Central memory CD8-positive, alpha-beta T cell (primary cell): ENCODE measurements at places on chromosomes 1 and 21.
A peak's percentile ranks its signal among the peaks of the same experiment; 100 is the strongest.

- H3K4me1 ChIP-seq = no peaks in the 10 kb centered on the region
- H3K4me3 ChIP-seq = no peak overlapping the region
- no peaks in the 10 kb centered on the region for H3K36me3 ChIP-seq
- no peak overlapping the region for H3K27ac ChIP-seq
- H3K27me3 ChIP-seq = peaks cover 26% of the 10 kb centered on the region
Observed at GRCh38 chr1:223031733-223032601, 111.1 kb downstream of the TLR5 start.

- no peak overlapping the region for H3K4me3 ChIP-seq
- H3K27ac ChIP-seq = no peak overlapping the region
- DNase-seq = no peak
- H3K4me1 ChIP-seq = no peaks in the 10 kb centered on the region
- no peaks in the 10 kb centered on the region for H3K36me3 ChIP-seq
Observed at GRCh38 chr1:202037706-202038296, 27.4 kb downstream of the ELF3 start.

DNA sequence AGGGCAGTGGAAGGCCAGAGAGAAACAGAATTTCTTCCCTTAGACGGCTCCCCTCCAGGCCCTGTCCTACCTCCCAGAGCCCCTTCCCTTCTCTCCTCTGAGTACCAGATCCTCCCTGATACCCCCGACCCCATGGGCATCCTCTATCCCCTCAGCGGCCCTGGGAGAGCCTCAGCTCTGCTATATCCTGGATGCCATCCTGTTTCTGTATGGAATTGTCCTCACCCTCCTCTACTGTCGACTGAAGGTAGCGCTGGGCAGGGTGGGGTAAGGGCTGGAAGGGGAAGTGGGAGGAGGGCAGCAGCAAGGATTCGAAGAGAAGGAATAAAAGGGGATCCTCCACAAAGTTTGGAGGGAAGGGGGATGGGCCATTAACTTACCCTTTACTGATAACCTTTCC, 2.7 kb downstream of the FCER1G start:
- peaks cover 24% of the 10 kb centered on the region for H3K4me1 ChIP-seq
- H3K27ac ChIP-seq = no peak overlapping the region
- DNase-seq = no peak
- H3K27me3 ChIP-seq = no peaks in the 10 kb centered on the region

- no peak for DNase-seq
- peaks cover 23% of the 10 kb centered on the region for H3K4me1 ChIP-seq
- H3K27me3 ChIP-seq = no peaks in the 10 kb centered on the region
- peak within 1 kb of the TSS; percentile 63 for H3K27ac ChIP-seq
- H3K36me3 ChIP-seq = peaks cover 8% of the 10 kb centered on the region
Observed at GRCh38 chr1:149917571-149918144, at the start of gene SV2A. Gene SV2A (minus strand): TSS chr1:149917844. CDS start chr1:149913840, 4,004 bp downstream.

- DNase-seq = no peak
- peak overlapping the region; percentile 71 for H3K4me3 ChIP-seq
- H3K27me3 ChIP-seq = no peaks in the 10 kb centered on the region
- peak overlapping the region; percentile 98 for H3K27ac ChIP-seq
Observed at GRCh38 chr1:225896494-225896893, 7.5 kb upstream of the LEFTY1 start.

GRCh38 chr1:236870721-236871120, 75.6 kb downstream of the MTR start:
- DNase-seq = no peak
- peaks cover 32% of the 10 kb centered on the region for H3K36me3 ChIP-seq
- H3K4me1 ChIP-seq = no peaks in the 10 kb centered on the region
- H3K27me3 ChIP-seq = no peaks in the 10 kb centered on the region
- H3K4me3 ChIP-seq = no peak overlapping the region

- H3K36me3 ChIP-seq = no peaks in the 10 kb centered on the region
- DNase-seq = no peak
- no peak overlapping the region for H3K4me3 ChIP-seq
- H3K27me3 ChIP-seq = peaks cover 9% of the 10 kb centered on the region
Observed at GRCh38 chr1:21930080-21930571, 7.0 kb downstream of the HSPG2 start.

- H3K27me3 ChIP-seq = no peaks in the 10 kb centered on the region
- H3K4me3 ChIP-seq = no peak overlapping the region
- no peak for DNase-seq
- H3K27ac ChIP-seq = no peak overlapping the region
- H3K4me1 ChIP-seq = peaks cover 5% of the 10 kb centered on the region
Observed at GRCh38 chr1:109272831-109273547, 10.0 kb downstream of the PSRC1 start.
